ENCODE measurements at places on chromosomes 13 and 19.

DNA sequence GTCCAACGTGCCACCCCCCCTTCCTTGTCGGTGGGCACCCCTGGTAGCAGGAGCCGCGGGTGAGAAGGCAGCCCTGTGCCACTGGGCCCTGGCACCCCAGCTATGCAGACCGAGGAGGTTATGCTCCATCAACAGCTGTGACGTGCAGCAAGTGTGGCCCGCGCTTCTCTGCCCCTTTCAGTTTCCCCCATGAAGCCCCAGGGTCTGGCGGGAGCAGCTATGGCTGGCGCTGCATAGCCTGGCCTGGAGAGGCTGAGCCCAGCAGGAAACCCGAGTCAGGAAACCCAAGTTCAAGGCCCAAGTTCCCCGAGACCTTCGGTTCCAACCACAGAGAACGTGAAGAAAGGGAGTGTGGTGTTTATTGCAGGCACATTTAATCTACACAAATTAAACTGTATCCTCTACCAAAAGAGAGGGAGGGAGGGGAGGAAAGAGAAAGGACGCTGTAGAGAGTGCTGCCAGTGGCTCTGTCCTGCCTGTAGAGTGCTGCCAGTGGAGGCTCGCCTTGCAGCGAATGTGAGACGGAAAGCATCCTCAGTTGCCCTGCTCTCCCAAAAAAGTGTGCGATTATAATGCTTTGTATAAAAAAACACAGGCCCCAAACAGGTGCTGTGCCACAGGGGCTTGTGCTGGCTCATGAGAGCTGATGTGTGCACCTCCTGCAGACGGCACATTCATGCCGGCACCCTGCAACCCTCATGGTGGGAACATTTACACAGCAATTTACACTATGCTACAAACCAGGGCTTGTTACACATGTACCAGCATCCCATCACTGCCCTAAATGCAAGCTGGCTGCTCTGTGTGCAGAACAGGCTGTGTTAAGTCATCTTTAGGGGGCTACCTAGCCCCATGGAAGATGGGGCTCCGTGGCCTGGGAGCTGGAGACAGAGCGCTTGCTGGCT lies 16.3 kb downstream of the POP4 start:
- no peak for DNase-seq

- DNase-seq, result no peak
Measured at GRCh38 chr19:7326105-7326877, 22.4 kb upstream of the ARHGEF18 start.

- DNase-seq, result no peak
Measured at GRCh38 chr13:42041011-42041683, 7.3 kb upstream of the DGKH start.

GRCh38 chr19:16078759-16079707 lies 2.7 kb downstream of the TPM4 start:
- DNase-seq, result peak; percentile 84

DNA sequence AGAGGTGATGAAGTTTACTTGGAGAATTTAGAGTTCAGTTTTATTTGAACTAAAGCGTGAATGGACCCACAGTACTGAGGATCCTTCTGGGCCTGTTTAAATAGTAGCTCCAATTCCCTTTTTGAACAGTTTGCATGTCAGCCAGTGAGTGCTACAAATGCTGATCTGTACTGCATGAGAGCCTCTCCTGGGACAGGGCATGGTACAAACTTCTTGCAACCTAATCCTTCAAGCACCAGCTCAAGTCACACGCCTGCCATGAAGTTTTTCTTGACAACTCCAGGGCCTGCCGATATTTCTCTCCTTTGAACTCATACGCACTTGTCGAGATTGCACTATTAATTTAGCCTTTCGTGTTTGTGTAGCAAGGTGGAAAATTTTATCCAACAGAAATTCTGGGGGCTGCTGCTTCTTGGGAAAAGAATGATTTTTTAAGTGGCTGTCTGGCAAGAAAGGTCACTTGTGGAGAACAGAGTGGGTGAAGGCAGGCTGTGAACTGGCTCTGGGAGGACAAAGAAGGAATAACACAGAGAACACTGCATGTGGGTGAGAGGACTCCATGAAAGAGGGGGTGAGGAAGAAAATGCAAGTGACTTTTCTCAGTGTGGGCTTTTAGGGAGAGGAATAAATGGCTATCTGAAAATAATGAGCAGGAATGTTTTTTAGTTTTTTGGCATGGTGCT lies 192.5 kb downstream of the NDFIP2 start:
- no peak for DNase-seq

GRCh38 chr19:326871-327270 lies 17.7 kb downstream of the MIER2 start:
- DNase-seq, result no peak

DNA sequence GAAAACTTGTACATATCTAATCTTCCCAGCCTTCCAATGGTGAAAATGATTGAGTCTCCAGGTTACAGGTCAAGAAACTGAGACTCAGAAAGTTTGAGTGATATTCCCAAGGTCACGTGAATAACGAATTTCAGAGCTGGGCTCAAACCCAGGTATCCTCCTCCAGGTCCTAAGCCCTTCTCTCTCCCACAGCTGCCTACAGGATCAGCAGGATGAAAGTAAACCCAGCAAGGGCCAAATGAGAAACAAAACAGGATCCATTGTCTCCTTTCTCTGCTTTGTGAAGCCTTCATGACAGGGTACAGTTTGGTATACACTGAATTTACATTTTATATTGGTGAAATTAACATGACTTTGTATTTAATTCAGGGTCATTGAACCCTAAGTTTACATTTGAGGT lies 208.1 kb downstream of the RBM26 start:
- no peak for DNase-seq

Measured in brain pericyte (primary cell).